Stomach (tissue), 19 donors: ENCODE measurements at places on chromosomes 5 and 9.
A peak's percentile ranks its signal among the peaks of the same experiment; 100 is the strongest.

GRCh38 chr5:177320879-177321278, 9.2 kb upstream of the MXD3 start:
- DNase-seq = no peak

GRCh38 chr9:17744786-17745185, 165.9 kb downstream of the SH3GL2 start:
- DNase-seq = peak; percentile 65

DNA sequence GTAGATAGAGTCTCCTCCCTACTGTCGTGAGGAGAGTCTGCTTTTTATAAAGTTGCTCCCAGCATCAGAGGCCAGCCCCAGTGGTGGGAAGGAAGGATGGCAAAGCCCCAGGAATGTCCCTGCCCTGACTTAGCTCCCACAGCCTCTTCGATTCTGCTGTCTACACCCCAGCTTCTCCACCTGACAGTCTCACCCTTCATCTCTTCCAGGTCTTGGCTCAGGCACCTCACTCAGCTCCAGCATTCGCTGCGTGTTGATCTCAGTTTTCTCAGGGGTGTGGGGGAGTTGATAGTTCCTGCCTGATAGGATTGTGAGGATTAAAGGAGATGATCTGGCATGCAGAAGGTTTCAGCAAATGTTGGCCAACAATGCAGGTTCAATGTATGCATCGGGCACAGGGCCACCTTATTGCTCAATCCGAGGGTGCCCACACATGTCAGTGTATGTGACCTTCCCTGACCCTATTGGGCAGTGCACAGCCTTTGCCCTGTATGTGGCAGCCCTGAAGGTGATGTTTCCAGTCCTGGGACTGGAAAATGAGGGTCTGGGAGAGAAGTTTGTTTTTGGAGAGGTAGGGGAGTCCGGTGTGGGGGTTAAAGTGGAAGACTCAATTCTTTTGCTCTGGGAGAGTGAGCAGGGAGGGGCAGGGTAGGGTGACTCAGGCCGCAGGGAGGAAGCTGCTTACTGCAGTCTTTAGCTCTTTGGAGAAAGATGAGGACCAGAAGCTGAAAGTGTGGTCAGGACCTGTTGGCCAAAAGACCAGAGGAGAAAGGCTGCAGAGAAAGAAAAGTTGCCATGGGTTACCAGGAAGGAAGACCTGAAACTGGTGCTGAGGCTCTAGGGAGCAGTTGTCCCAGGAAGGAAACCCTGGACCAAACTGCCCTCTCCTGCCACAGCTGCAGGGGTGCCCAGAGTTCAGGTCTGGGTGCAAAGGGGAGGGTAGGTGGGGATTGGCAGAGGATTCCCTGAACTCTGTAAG, 153.2 kb downstream of the MACROH2A1 start:
- peak; percentile 5 for DNase-seq

GRCh38 chr9:124218987-124219461, 38.7 kb upstream of the NEK6 start:
- DNase-seq = no peak

DNA sequence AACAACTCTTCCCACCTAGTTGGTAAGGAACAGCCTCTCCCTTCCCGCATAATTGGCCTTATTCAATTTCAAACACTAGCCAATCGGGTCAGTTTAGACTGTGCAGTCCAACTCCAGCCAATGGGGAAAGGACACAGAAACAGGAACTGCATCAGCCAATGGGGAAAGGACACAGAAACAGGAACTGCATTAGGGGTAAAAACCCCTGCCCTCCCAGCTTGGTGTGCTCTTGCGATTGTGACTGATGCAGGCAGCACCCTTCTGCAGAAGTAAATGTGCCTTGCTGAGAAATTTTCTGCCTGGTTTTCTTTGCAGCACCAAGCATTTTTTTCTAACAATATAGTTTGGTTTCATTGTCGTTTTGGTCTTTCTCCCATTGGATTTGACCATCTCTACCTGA, 8.5 kb upstream of the GLT6D1 start:
- no peak for DNase-seq

GRCh38 chr9:100170085-100170484, 71.0 kb downstream of the INVS start:
- no peak for DNase-seq

DNA sequence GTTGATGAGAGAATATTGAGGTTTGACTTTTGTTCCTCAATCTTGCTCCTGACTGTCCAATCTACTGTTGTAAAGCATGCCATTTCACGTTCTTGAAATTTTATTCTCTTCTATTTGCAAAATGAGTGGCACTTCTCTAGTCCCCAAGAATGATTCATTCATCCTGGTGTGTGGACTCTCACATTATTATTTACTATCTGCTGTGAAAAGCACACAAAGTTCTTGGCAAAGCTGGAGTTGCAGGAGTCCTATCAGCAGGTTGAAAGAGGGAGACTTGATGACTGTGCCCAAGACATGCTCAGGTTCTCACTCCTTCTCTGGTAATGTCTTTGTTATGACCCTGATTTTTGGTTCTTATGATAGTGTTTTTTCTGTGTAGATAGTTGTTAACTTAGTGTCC, 382.6 kb downstream of the DMRTA1 start:
- no peak for DNase-seq

GRCh38 chr5:6568889-6569288, 64.0 kb downstream of the NSUN2 start:
- DNase-seq = no peak

DNA sequence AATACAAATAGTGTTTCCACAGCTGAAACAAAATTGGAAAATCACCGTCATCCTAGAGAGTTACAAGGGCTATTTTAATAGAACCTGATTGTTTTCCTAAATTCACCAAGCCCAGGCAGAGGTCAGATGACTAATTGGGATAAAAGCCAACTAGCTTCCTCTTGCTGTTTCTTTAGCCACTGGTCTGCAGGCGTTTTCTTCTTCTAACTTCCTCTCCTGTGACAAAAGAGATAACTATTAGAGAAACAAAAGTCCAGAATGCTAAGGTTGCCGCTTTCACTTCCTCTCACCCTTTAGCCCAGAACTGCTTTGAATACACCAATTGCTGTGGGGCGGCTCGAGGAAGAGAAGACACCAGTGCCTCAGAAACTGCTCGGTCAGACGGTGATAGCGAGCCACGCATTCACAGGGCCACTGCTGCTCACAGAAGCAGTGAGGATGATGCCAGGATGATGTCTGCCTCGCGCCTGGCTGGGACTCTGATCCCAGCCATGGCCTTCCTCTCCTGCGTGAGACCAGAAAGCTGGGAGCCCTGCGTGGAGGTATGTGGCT, at the start of gene TLR4:
Gene TLR4 (plus strand): TSS at position 380 of the 552 bp plus-strand sequence. CDS start 70 bp downstream, at position 450.
- DNase-seq = peak; percentile 80
